Hematopoietic multipotent progenitor cell (in vitro differentiated cells): ENCODE measurements at places on chromosomes 3 and 15. TPM values are rescaled to one million over a fixed set of nuclear protein-coding genes. Genes with fewer than 3 reads are reported as not detected.

COL6A6 gene
- total RNA-seq = 0.27 TPM

MYLK gene
- total RNA-seq = 11.3 TPM

SSUH2 gene
- total RNA-seq = under 0.01 TPM

SH2D7 gene
- not detected for total RNA-seq

SUSD5 gene
- under 0.01 TPM for total RNA-seq

LRTM1 gene
- total RNA-seq = not detected

A4GNT gene
- not detected for total RNA-seq

SMAD6 gene
- 3.2 TPM for total RNA-seq

- DNase-seq = no peak
Measured at GRCh38 chr3:192597506-192597905, 129.8 kb downstream of the FGF12 start.

DNA sequence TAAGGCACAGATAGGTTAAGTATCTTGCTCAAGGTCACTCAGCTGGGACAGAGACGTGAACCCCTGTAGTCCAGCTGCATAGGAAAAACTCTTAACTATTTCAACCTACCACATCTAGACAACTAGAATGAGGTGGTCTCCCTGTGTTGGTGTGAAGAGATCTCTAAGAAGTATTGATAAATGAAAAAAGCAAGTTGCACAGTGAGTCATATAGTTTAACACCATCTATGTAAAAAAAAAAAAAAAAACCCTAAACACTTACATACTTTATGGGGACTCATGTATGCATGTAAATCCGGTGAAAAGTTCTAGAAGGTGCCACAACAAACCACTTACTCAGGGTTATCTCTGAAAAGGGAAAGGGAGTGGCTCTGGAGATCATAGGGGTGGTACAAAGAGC, 185.5 kb downstream of the SATB1 start:
- DNase-seq = no peak

GRCh38 chr15:60994963-60995475, 234.1 kb downstream of the RORA start:
- DNase-seq = peak; percentile 63

GRCh38 chr3:48411606-48412374, 18.1 kb downstream of the PLXNB1 start:
- no peak for DNase-seq

GRCh38 chr15:25381579-25381978, 57.2 kb downstream of the UBE3A start:
- DNase-seq = no peak

DNA sequence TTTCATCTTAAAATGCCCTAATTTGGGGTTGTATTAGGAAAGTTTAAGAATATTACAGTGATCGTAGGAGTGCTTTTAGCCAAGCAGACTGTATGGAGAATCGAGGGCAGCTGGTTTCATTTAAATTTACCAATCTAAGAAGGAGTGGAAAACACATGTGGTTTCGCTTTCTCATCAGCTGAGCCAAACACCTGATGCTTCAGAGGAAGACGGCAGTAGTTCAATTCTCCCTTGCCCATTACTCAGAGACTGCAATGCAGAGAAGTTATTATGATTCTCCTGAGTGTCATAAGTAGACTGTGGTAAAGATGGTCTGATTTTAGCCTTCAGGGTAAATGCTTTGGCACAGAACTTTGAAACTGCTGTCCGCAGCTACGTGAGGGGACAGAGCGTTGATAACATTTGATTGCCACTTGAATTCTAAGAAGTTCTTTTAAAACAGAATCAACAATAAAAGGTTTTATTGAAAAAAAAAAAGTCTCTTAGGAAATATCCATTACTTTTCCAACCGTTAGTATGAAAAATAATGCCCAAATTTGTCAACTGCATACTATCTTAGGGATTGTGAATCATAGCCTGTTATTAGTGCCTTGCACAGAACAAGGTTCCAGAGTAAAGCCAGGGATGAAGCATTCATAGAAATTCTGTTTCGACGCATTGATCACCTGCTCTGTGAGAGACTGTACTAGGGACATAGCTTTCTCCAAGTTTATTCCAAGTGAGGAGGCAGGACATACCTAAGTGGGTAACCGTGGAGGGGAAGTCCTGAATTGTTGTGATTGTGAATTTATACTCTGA, 25.6 kb downstream of the LYSMD4 start:
- DNase-seq = no peak

DNA sequence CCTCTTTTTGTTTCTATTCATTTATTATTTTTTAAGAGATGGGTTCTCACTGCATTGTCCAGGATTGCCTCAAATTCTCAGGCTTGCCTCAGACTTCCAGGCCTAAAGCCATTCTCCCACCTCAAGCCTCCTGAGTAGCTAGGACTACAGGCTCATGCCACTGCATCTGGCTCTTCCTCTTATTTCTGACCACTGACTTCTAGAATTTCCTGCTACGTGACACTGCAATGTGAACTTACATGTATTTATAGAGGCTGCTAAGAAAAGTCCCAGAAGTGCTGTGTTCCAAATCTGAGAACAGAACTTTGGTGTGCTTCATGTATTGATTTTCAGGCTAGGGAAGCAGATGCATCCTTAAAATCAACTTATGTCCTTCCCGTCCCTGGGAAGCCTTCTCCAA, 407.4 kb downstream of the RSL24D1 start:
- peak; percentile 38 for DNase-seq

- no peak for DNase-seq
Measured at GRCh38 chr15:29756358-29757267, 65.7 kb downstream of the TJP1 start.

- DNase-seq = no peak
Measured at GRCh38 chr3:45188719-45189659, 37.1 kb downstream of the TMEM158 start.

DNA sequence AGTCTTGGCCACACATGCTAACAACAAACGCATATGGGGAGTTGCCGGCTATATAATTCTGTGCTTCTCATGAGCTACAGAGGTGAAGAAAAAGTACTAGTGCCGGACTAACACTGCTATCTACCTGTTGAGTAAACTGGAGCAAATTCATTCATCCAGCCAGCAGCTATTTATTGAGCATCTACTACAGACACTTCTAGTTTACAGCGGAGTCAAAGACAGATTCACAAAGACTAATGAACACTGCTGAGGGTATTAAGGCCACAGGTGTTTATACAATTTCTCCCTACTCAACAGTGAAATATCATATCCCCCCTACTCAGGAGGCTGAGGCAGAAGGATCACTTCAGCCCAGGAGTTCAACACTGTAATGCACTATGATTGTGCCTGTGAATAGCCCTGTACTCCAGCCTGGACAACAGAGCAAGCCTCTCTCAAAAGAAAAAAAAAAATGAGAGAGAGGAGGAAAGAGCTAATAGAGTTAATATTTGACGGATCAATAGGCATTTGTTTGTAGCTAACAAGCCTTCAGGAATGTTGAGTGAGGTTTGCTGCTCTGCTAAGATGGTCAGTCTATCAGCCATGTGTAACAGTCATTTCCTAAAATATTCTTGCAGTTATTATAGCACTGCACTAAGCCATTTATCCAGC, 17.8 kb downstream of the ADCY5 start:
- no peak for DNase-seq
